ENCODE measurements at places on chromosomes 2 and 18.

GRCh38 chr2:33763671-33764310 is 164.7 kb upstream of the FAM98A start:
- DNase-seq: no peak

DNA sequence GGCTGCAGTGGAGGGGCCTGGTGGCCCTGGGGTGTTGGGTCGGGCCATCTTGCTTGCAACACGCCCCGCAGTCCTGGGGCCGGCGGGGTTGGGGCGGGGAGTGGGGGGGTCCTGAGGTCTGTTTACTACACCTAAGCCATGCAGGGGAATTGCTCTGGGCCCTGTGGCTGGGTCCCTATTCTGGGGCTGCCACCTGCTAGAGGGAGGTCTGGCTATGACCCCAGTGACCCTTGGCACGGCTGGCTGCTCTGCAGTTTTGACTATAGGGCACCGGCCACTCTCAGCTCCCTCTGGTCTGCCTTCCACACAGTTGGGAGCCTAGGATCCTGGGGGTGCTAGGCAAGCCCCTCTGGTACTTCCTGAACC is 170.6 kb upstream of the GLI2 start:
- no peak for DNase-seq

DNA sequence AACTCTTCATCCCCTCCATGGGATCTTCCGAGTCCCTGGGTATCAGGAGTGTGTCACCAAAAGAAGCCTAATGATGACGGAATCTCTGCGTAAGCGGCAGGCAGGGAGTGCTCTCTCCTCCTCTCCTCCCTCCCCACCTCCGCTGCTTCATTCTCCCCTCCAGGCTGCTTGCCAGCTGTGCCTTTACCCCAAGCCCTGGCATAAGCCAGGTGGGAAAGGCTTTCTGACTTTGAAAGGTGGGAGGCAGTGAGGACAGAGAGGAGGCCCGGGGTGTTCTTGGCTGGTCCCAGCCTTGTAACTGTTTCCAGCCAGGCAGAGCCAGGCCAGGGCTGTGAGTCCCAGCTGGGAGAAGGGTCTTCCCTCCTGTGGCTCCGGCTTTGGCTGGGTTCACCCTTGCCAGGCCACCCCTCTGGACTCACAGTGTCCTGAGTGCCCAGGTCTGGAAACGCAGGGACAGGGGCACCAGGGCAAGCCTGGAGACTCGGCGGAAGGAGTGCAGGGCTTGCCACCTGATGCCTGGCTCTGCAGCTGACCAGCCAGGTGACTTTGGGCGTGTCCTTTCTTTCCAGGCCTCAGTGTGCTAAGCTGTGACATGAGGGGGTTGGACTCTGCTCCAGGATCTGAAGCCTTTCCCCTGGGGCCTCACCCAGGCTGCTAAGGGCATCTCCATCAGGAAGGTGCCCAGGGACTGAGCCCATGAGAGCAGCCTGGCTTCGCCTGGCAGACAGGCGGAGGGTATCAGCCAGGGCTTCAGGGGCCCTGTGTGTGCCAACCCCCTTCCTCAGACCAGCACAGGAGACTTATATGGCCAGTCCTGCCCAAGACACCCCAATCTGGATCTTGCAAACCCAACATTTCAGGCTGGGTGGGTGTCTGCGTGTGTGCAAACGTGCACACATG is 32.7 kb upstream of the HPCAL1 start:
- no peak for DNase-seq

DNA sequence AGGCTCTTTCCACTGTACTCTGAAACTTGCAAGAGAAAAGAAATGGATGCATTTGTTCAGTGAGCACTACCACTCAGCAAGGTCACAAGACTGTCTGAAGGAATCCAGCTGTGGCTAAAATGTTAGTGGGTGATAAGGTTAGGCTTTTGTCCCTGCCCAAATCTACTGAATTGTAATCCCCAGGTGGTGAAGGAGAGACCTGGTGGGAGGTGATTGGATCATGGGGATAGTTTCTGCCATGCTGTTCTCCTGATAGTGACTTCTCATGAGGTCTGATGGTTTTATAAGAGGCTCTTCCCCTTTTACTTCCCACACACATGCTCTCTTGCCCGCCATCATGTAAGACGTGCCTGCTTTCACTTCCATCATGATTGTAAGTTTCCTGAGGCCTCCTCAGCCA is 68.2 kb downstream of the ZNF385B start:
- DNase-seq: no peak

- DNase-seq: no peak
Measured at GRCh38 chr2:45804987-45805755, 153.7 kb downstream of the PRKCE start.

DNA sequence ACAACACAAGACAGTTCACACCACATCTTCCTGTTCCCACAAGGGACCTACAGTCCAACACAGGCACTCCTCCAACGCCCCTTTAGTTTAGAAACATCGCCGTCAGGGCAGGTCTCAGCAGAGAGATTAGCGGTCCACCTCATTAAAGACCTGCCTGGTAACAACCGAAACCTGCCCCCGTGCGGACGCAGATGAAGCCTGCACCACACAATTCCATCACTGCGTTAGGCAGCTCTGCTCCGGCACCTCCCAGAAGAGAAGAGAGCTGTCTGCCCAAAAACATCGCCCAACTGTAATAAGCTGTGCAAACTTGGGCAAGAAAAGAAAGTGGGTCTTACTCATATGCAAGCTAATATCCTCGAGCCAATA is 32.7 kb downstream of the ZNF516 start:
- DNase-seq: no peak

DNA sequence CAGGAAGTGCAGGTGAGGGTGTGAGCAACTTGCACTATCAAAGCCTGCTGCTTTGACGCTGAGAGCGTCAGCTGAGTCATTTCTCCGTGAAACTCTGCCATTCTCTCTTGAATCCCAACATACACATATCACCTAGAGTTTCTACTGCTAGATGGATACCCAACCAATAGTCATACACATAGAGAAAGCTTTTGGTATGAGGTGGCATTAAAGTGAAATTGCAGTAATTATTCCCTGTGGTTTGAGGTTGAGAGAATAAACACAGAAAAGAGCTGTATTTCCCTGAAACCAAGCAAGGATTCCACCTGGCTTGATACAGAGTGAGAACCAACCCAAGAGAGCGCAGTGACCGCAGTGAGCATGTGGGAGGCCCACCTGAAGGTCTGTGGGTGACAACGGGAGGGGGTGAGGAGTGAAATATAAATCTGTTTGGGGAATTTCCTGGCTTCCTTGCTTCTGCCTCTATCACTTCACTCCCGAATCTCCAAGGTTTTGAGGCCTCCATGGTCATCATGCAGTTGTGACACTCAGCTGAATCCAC is 28.8 kb upstream of the TMEM18 start:
- DNase-seq: no peak

- DNase-seq: no peak
Measured at GRCh38 chr2:237596520-237597195, 6.1 kb upstream of the RAB17 start.

DNA sequence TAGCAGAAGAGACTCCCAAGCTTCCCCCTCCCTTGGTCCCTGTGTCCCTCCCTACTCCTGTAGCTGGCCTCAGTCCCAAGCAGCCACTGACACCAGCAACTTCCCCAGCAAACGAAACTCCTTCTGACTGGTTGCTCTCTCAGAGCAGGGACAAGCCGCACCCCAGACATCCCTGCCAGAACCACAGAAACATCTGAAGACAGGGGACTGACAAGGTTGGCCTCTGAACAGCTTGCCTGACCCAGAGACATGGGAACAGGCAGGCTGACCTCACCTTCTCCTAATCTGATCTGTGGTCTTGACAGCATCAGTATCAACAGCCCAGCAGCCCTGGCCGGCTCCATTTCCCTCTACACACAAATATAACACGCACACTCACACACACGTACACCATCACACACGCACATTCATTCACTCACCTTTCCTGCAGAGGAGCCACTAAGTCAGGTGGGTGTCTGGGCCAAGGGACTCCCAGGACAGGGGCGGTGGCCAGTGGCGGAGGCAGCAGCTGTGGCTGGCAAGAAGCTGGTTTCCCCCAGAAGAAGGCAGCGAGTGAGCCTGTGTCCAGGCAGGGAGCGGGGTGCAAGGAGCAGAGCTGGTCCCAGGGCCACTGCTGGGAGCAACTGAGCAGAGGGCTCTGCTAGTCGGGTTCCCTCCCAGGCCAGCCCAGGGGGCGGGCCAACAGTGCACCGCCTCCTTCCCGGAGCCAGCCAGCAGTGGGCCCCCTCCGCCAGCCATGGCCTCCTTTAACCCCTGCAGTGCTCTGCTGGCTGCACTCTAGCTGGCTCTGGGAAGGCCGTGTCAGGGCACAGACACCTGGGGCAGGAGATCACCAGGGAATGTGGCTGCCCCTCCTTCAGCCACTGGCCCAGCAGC is 59.1 kb downstream of the TNS1 start:
- DNase-seq: peak; percentile 44

DNA sequence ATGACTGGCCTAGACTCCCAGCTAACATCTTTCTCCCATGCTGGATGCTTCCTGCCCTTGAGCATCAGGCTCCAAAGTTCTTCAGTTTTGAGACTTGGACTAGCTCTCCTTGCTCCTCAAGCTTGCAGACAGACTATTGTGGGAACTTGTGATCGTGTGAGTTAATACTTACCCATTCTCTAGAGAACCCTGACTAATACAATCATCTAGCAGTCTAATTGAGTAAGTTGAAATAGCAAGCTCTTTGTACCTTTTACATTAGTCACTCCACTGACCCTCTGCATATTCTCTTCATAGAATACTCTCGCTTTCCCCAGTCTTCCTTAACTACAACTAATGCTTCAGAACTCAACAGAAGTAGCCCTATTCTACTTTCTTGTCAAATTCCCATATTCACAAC is 434.6 kb upstream of the NXPH2 start:
- no peak for DNase-seq

- peak; percentile 99 for DNase-seq
Measured at GRCh38 chr2:128473175-128474035, 154.7 kb upstream of the HS6ST1 start.

DNA sequence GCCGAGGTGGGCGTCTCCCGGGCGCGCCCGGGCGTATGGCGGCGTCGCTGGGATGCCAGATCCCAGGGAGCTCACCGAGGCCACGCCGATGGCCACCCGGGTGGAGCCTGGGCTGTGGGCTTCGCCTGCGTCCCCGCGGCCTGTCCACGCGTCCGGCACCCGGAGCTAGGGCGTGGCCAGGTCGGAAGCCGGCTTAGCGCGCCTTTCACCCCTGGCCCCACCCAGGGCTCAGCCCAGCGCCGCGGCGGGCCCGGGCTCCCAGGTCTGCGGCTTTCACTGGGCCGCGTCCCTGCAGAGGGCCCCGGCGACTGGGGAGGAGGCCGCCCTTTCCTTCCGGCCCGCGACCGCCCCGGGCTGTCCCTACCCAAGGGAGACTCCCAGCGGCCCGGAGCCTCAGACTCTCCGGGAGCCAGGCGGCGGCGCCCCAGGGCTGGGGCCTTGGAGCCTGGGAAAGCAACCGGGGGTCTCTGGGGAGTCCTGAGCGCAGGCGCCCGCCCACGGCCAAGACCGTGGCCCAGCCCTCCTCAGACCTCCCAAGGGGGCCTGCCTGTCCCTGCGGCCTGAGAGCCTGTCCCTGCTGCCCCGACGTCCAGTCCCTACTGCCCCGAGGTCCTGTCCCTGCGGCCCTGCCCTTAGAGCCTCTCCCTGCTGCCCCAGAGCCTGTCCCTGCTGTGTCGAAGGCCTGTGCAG is 36.3 kb upstream of the ITM2C start:
- DNase-seq: no peak

DNA sequence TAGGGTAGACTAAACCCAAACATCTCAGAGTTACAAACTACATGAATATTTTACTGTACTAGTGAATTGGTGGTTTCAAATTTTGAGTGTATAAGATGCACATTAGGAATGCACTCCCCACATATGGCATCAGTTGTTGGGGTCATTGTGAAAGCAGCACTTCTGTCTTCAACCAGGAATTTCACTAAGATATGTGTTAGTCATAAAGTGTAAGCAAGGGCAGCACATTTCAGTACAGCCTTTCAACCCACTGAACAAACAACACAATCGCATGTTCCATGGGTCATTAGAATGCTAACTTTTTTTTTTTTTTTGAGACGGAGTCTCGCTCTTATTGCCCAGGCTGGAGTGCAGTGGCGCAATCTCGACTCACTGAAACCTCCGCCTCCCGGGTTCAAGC is 164.1 kb upstream of the MAP2 start:
- no peak for DNase-seq

DNA sequence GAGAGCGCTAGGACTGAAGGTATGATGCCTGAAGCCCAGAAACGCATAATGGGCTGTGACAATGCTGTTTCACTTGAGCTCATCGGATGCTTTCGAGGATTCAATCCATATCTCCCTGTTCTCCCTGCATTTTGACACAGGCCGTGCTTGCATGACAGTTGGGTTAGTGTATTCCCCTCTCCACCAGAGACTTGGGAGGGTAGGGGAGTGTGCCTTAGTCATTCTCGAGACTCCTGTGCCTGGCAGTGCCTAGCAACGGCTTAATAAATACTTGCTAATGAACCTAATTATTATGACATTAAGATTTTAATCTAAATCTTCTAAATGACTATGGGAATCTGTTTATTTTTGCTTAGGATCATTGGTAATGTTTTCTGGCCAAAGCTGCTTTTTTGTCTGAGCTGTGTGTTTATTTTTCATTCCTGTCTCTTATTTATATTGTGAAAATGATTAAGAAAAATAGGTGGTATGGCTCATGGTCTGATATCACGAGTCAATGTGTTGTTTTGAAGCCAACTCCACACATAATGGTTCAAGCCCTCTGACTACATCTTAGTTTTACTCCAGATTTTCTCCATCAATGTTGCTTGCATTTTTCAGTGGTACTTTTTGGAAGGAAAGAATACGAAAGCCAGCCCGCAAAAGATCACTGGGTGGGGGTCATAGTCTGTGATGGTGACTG is 61.3 kb downstream of the NEDD4L start:
- no peak for DNase-seq

DNA sequence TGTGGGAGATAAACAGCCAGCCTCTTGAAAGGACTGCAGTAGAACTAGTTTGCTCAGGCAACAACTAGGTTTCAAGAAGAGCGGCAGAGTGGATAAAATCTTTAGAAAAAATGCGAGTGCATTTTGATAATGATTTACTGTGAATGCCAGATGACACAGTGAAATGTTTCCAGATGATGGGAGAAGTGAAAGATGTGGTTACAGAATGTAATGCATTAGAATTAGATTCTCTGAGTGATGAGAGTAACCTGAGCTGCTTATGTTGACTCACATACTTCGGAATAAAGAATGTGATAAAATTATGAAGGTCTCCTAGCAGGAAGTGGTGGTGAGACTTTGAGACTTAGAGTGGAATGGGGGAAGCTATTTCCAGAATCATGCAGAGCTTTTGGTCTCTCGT is 184.3 kb downstream of the GULP1 start:
- no peak for DNase-seq

- DNase-seq: no peak
Measured at GRCh38 chr2:3257826-3258225, 119.8 kb downstream of the EIPR1 start.

GRCh38 chr18:47260924-47261701 is 9.7 kb upstream of the SKOR2 start:
- no peak for DNase-seq

DNA sequence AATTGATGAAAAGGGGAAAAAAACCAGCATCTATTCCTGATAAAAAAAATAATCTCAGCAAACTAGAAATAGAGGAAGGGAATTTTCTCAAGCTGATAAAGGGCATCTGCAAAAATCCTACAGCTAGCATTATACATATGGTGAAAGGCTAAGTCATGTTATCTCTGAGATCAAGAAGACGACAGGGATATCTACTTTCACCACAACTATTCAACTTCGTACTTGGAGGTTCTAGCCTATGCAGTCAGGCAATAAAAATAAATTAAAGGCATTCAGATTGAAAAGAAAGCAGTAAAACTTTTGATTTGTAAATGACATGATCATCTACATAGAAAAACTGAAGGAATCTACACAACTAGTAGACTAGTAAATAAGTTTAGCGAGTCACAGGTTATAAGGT is 58.2 kb downstream of the CAB39 start:
- DNase-seq: no peak
